WERI-Rb-1 (cell line): ENCODE measurements at places on chromosomes 13 and 19.
A peak's percentile ranks its signal among the peaks of the same experiment; 100 is the strongest.

DNA sequence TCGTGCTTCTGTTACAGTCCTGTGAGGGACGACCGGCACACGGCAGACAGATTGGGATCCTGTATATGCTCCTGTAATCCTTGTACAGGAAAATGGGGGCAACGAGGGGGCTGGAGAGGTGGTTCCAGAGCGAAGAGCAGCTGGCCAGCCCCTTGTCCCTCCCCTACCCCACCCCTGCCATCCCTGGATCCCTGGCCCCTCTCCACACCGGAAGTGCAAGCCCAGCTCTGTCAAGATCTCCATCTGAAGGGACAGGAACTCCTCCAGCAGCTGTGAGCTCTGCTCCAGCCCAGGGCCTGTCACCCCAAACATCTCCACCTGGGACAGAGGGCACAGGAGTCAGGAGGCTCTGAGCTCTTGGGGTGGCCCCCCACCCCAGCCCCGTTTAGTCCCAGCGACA is 5.5 kb upstream of the CCER2 start:
- DNase-seq = no peak

GRCh38 chr19:29484876-29485275 is 40.9 kb upstream of the VSTM2B start:
- no peak for DNase-seq

- no peak for DNase-seq
These were observed 1534.6 kb upstream of the MIR17HG start for GRCh38 chr13:89812856-89813255.

GRCh38 chr19:47729468-47729798 is 15.9 kb upstream of the NOP53 start:
- no peak for DNase-seq

DNA sequence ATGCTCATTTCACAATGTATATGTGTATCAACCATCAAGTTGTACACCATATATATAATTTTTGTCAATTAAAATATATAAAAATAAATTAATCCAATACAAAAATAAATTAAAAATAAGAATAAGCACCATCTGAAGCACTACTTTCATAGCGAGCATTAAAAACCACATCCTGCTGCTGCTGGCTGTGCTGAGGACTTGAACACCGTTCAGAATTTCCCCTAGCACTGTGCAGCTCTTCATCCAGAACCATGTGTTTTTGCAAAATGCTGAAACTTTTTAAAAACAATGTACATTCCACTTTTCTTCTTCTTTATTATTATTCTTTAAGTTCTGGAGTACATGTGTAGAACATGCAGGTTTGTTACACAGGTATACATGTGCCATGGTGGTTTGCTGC is 40.0 kb upstream of the FOXO1 start:
- no peak for DNase-seq

DNA sequence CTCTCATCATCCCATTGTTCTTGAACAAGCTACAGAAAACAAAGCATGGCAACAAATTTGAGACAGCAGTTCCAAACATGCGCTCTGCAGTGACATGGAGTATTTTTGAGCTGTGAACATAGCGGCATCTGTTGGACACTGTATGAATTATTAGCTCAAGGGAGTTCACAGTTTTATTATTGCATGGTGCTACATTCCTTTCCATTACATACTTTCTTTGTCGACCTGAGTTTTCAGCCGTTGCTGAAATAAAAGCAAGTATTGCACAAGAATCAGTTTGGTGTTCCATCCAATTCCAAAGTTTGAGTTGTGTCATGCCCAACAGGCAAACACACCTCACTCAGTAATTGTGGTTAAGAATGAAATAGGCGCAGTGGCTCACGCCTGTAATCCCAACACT is 30.1 kb upstream of the METTL21C start:
- DNase-seq = peak; percentile 59

GRCh38 chr13:101433895-101434294 is 17.6 kb upstream of the NALCN start:
- DNase-seq = no peak

- peak; percentile 1 for DNase-seq
These were observed 34.6 kb downstream of the COL4A2 start for GRCh38 chr13:110341445-110342244.

DNA sequence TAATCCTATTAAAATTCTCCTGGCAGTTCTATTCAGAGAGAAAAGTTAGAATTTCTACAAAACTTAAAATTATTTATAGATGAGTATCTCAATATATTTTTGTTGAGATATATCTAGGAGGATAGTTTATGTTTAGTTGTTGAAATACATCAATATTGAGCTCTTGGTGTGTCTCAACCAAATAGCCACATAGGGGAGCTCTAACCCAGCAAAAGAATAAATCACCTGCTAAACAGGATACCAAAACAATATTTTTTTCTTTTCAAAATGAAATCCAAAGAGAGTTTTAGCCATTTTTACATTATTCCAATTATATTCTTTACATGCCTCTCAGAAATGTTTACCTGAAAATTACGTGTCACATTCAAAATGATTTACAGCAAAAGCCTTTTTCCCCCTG is 954.7 kb downstream of the SLITRK6 start:
- DNase-seq = no peak

DNA sequence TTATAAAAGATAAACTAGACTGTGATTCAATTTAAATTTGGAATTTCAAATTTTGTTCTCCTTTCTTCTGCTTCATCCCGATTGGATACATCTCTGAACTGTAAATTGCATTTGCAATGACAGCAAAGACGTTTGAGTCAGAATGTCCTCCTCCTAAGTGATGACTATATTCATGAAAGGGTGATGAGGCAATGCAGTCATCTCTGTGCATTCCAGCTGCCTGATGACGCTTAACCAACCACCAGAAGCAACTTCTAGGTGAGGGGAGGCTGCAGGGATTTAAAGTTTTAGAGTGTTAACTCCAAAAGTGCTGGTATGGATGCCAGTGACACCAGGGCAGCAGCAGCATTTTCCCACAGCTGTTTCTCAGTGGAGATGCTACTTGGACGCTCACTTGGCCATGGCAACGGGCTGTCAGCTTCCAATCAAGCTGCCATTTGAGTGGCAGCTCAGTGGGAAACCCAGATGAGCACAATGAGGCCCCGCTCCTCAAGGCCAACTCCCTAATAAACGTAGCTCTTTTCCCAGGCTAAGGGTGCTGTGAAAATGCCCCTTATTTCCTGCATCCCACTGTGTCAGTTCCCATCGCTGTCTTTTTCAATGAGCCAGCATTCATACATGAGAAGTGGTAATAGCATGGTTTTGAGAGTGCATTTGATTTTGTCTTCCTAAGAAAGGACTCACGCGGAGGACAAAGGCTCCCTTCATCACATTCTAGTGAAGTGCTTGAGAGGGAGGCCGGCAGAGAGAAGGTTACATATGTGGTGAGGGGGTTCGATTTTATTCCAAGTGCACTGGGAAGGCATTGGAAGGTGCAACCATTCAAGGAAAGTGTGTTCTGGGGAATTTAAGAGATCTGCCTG is 45.2 kb upstream of the AMER2 start:
- DNase-seq = no peak

DNA sequence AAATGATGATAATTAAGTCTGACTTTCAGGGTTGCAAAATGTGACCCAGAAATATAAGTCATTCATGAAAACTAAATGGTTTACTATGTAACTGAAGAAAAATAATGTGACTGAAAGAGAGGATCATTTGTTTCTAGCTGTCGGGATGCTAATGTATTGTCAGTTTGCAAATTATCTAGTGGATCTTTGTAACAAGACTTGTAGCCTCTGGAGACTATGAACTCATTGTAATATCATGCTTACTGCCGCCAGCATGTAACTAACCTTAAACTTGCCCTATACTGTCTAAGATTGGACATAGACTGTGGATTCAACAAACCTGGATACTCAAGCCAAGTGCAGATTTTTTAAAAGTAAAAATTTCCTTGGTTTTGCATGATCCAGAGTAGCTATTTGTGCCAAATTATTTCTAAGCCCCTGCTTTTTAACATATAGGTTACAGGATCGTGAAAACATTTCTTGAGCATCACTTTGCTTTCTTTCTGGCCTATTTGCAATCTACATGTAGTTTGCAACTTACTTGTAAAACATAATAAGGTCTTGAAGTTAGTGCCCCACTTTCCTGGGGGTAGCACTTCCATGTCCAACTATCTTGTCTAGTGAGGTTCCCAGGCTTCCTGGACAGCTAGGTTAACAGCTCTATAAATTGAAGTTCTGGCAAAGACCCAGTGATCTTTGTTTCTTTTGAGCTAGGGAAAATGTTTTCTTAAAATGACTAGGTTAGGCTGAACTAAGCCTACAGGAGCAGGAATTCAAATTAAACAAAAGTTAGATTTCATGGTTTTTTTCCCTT is 3.3 kb upstream of the POSTN start:
- no peak for DNase-seq

DNA sequence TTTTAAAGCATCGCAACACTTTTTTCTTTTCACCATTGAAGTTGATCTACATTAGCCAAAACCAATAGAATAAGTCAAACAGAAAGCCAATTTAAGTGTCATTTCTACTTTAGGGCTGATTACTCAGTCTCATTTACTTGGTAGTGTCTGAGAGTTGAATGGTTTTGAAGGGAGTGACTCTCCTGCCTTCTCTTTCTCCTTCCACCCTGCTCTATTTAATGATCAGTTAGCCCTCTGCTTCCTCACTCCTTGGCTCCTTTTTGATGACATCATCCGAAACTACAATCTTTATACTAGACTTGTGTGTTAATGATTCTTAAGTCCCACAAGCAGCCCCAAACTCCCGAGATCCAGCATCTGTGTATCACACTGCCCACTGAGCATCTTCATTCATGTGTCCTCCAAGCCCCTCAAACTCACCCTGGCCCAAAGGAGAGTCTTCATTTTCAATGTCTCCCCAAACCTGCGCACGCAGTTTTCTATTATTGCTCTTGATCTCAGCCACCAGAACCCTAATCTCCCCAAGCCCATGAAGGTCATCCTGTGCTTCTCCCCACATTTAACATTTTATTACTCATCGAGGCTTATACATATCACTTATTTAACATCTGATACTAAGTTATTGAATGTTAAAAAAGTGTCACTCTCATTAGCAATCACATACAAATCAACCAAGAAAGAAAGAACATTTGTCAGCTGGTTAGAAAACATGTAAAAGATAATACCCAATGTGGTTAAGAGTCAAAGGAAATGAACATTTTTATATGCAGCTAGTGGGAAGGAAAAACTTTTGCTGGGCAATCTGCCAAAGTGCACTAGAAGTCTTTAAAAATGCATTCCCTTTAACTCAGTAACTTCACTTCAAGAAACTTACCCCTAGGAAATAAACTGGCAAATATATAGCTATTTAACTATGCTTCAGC is 32.2 kb upstream of the ARGLU1 start:
- DNase-seq = no peak
